ENCODE measurements at places on chromosomes 7 and 10.

DNA sequence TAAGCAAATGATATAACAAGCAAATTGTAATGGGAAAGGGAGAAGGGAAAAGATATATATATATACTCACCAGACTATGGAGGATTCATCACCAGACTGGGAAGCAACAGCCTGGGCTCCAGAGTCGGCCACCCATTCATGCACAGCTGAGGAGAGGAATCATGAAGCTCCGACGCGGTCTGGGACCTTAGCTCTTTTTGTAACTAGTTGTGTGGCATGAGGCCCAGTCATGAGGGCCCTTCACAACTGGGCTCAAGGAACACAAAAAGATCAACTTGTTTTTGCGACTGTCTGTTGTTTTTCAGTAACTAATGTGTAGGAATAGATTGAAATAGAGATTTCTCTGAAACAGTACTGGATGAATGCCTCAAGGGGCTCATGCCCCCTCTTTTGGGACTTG is 911.2 kb downstream of the TYW1 start:
- DNase-seq, result no peak

- DNase-seq, result no peak
Measured at GRCh38 chr7:50622821-50623220, 57.6 kb upstream of the DDC start.

- DNase-seq, result no peak
Measured at GRCh38 chr10:1380088-1380671, 324.0 kb downstream of the WDR37 start.

GRCh38 chr7:87058744-87059524 is 520 bp downstream of the ELAPOR2 start:
- no peak for DNase-seq

- no peak for DNase-seq
Measured at GRCh38 chr7:156889089-156889488, 3.9 kb downstream of the LMBR1 start.

- DNase-seq, result no peak
Measured at GRCh38 chr10:28331066-28331465, 28.2 kb upstream of the MPP7 start.

- no peak for DNase-seq
Measured at GRCh38 chr7:11430841-11431240, 401.2 kb downstream of the THSD7A start.

DNA sequence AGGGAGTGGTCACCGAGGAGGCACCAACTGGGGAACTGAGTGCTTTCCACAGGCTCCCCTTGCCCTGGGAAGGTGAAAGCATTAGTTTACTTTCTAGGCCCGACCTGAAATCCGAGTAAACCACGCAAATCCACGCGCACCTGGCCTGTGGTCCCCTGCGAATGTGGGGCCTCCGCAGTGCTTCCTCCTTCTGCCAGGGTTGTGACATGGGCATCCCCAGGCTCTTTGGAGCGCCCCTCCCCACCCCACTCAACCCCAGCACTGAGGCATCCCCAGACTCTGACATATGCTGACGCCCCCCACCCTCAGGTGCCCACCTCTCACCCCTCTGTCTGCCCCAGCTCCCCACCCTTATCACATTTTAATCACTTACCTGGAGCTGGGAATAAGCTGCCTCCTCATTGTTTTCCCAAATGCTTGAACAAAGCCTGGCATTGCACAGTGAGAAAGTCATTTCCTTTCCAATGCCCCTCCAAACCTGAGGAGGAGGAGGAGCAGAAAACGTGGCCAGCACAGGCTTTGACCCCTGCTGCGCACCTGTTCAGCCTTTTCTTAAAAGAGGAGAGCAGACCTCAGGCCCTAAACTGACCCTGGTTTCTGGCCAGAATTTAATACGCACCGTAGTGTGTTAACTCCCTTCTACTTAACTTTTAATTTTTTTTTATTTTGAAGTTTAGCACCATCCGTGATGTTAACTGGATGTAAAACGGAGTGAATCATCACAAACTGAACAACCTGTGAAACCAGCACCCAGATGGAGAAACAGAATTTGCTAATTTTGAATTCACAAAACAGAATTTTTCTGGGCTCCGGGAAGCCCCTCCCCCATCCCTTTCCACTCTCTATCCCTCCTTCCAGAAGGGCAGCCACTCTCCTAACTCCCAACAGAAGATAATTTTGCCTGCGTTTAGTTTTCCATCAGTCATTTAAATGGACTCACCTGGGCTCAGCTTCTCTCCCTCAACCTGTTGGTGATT is 129.4 kb downstream of the WDR11 start:
- no peak for DNase-seq

DNA sequence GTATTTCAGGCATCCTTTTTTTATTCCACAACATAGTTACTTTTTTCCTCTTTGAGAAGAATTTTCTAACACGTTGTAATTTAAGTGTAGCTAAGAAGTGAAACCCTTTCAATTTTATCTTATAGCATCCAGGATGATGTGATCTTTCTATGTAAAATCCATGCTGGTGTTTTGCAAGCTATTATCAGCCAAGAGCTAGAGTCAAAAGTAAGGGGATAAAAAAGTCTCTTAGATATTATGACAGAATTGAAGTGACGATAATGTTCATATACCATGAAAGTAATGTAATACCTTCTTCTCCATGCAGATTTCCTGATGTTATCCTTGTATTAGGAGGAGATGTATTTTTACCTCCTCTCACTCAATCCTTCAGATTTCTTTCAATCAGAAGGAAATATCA is 64.2 kb upstream of the MBL2 start:
- no peak for DNase-seq

DNA sequence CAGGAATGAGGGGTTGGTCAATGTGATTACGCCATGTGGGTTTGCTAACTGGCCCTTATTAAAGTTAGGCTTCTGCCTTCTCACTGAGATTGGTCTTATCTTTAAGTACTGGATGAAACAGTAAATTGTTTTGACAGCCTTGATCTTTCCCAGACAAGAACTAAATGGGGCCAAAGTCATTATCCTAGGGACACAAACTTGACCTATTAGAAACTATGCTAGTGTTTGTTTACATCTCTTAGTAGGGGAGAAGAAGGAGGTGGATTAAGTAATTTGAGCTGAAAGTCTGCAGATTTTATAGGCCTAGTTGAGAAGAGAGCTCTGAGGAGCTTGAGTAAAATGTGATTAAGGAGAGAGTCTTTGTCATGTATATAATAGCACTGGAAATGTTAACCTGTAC is 386.9 kb downstream of the HTR7 start:
- no peak for DNase-seq

DNA sequence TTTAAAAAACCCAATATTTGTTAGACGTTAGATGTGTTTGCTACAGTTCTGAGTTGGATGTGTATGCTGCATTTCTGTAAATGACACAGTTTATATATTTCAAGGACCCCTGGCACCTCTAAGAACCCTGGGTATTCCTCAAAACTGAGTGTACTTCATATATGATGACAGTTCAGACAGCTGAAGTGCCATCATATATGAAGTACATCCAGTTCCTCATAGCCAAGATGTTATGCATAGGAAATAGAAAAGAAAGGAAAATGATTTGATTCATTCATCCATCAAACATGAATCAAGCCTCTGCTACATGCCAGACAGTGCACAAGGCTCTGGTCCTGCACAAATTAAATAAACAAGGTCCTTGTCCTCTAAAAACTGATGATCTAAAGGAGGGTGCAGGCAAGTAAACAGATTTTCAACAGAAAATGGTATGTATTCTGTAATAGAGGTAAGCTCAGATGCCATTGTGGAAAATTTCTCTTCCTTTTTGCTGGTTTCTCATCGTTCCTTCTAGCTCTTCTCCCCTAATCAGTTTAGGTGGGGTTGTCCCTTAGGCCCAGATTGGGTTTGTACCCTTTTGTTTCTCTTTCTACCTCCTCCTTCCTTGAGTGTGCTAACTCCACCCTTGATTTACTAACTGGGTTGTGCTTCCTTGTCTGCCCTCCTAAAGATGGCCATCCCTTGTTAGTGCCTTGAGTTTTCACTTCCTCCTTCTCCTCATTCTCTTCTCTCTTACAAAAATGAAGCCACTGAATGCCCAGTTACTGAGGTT is 25.3 kb upstream of the SMIM30 start:
- DNase-seq, result no peak

DNA sequence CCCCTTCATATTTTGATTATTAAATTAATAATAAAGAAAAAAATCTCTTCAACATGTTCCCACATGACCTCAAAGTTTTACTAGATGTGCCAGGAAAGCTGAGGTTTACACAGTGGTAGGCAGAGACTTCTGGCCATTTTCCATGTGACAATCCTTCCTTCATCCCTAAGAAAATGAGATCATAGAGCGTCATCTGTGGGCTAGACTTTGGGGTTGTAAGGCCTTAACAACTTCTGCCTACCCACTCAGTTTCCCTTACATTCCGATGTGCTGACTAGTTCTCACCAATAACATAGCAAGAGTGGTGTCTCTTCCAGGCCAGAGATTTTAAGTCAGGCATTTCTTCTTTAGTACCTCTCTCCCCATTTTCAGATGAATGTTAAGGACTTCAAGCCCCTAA is 171.1 kb upstream of the PHF14 start:
- no peak for DNase-seq

- DNase-seq, result no peak
Measured at GRCh38 chr7:30697719-30698460, 15.6 kb upstream of the CRHR2 start.

- no peak for DNase-seq
Measured at GRCh38 chr7:139596626-139597025, 73.1 kb downstream of the CLEC2L start.

DNA sequence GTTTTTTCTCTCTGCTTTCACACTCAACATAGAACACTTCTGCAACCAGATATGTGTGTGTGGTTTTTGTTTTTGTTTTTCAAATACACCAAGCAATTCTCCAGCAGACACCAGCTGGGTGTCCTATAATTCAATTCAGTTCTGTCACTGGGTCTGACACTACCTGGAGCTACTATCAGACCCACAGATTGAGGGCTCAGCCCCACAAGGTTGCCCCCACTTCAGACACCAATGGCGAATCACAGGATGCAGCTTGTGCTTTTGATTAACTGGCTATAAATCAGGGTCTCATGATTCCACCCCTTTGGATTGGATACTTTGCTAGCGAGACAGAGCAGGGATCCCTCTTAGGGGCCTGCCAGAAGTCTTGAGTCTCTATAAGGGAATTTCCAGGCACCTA is 462.2 kb upstream of the NRP1 start:
- DNase-seq, result no peak

- DNase-seq, result no peak
Measured at GRCh38 chr7:110852156-110852940, 238.6 kb upstream of the LRRN3 start.

DNA sequence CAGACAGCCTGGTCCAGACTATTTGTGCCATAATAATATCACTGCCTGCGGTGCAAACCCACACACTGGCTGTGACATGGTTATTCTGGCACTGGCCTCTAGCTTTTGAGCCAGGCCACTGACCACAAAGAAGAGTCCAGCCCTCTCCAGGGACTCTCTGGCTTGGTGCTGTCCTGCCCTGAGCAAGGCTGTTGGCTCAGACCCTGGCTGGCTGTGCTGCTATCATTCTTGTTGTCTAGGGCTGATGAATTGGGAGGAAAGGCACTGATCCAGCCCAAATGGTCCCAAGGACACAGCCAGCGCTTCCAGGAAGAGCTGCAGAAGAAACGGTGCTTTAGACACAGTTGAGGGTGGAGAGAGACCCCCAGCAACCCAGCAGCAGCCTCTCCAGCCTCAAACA is 80.8 kb downstream of the TMEM130 start:
- no peak for DNase-seq

GRCh38 chr10:95221124-95221523 is 27.1 kb downstream of the ACSM6 start:
- no peak for DNase-seq

- DNase-seq, result no peak
Measured at GRCh38 chr10:74011017-74011416, 13.1 kb downstream of the VCL start.

- no peak for DNase-seq
Measured at GRCh38 chr7:18445483-18445882, 50.1 kb upstream of the HDAC9 start.

DNA sequence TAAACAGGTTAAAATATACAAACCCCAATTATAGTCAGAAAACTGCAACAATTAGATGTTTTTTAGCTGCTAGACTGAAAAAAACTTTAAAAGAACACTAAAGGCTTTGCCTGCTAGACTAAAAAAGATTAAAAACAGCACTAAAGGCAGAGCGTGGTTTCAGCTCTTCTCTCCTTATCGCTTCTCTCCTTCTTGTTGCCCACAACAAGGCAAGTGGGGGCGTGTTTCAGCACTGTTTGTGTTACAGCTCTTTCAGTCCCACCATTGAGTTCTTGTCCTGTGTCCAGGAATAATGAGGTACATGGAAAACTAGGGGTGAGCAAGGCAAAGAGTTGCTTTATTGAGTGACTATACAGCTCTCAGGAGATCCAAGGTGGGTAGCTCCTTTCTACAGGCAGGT is 112.3 kb downstream of the HPSE2 start:
- no peak for DNase-seq

DNA sequence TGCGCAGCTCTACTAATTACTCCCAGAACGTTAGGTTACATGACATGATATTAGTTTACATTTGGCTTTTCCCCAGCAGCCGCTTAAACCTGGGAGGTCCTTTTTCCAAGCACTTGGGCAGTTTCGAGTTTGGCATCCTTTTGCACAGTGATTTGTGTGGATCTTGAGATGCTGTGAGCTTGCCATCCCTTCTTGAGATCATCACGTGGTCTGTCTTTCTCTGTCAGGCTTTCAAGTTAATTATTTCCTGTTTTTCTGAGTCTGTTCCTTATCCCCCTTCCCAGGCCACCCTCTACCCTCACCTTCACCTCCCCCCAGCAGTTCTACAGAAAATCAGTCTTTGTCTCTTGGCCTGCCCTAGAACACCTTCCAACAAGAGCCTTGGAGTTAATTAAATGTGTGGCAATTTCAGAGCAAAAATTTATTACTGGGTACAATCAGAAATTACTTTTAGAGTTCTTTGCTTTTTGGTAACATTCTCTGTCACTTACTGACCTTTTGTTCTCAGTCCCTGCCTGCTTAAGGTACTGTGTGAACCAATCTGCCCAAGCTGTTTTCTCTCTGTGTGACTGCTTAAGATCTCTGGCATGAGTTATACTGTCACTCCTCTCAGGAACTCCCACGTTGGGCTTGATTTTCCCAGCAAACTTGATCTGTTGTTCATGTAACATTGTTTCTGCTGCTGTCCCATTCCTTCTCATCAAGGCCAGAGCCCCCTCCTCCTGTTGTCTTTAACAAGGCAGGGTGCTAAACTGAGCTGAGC is 3.1 kb upstream of the SLF2 start:
- DNase-seq, result no peak
